ENCODE measurements at places on chromosomes 6 and 20. TPM values are rescaled to one million over a fixed set of nuclear protein-coding genes. Genes with fewer than 3 reads are reported as not detected.

DNA sequence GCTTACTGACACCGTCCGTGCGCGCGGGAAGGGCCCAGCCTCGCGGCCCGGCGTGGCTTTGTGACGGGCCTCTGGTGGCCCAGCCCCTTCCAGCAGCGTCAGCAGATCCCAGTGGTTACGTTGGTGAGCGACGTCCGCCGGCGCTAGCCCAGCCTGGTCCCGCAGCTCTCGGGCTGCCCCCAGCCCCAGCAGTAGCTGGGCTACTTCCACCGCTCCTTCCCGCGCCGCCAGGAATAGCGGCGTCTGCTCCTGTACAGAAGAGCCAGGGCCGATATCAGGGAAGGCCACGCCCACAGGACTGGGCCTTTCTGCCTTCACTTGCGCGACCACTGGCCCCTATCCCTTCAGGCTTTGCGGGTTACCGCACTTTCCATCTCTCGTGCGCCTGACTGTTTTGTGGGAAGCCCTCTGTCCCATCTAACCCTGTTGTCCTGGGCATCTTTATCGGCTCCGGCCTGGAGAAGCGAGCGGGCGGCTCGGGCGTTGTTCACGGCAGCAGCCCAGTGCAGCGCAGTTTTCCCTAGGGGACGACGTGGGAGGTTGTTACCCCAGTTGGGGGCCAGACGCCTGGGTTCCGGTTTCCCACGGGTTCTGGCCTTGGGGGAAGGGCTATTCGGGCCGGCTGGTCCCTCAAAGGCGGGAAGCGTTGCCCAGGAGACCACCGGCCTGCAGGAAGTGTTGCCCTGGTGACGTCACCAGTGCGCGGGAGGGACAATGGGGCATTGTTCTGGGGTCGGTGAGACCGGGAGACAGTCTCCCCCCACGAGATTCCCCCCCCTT is 3.6 kb upstream of the GPSM3 start:
- peak; percentile 77 for DNase-seq

GRCh38 chr6:73123632-73124329 is 101.5 kb downstream of the KHDC1L start:
- DNase-seq = no peak

SLC17A9 gene
- not detected for total RNA-seq

DNA sequence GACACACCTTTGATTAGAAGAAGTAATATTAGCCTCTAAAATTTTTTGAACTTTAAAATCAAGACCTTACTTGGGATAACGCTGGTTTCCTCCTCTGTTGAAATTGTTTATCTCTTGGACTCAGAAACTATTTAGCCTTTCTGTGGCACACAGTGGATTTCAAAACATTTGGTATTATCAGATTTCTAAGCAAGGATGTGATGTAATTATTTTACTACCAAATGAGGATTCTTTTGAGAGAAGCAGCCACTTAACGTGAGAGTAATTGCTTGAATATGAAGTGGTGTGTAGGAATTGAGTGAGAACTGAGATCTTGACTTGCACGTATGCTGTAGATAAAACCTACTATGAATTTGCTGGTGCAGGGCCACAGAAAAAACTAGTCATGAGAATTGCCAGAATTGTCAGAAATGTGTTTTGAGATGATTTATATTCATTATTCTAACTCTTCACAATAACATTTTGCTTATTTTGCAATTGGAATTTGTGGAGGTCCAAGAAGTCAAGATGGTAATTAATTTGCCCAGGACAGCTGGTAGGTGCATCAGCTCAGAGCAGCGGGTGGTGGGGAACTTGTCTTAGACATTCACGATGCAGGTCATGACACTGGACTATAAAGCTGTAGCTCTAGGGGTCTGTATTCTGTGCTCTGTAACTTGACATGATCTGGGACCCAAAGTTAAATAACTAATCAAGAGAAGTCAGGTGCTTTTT is 53.4 kb downstream of the AKAP12 start:
- DNase-seq = no peak

DNA sequence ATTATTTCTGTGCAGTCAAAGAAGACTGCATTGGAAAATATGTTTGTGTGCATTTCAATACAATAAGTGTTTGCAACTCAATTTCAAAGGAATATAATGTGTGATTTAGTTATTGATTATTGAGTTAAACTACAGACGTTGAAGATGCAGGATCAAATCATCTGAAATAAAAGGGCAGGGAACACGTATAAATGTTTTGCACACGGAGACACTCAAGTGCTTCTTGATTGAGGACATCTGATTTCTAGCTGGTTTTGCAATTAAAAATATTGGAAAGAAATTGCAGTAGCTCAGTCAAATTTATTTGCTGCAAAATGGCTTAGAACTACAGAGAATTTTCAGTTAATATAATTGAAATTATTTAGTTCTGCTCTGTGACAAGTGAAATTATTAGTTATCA is 412.7 kb downstream of the UTRN start:
- DNase-seq = no peak

TMEM217 gene
- total RNA-seq = 0.36 TPM

GRCh38 chr6:106281088-106281487 is 44.5 kb downstream of the ATG5 start:
- DNase-seq = no peak

All from MG63 (cell line).